ENCODE measurements at places on chromosomes 5 and 9.

GRCh38 chr5:163880302-163880701, 374.9 kb downstream of the MAT2B start:
- DNase-seq, result no peak

DNA sequence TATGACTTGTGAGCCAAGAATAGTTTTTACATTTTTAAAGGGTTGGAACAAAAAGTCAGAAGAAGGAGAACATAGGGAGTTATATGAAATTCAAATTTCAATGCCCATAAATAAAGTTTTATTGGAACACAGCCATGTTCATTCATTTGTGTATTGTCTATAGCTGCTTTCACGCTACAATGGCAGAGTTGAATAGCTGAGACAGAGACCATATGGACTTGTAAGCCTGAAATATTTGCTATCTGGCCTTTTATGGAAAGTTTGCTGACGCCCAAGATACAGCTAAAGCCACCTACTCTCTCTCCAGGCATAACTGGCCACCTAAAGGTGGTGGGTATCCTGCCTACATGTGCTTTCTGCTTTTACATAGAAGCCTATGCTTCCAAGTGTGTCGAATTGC, 10.9 kb downstream of the DAB2IP start:
- DNase-seq, result no peak

- DNase-seq, result no peak
Measured at GRCh38 chr9:127966416-127967150, 14.2 kb downstream of the EEIG1 start.

DNA sequence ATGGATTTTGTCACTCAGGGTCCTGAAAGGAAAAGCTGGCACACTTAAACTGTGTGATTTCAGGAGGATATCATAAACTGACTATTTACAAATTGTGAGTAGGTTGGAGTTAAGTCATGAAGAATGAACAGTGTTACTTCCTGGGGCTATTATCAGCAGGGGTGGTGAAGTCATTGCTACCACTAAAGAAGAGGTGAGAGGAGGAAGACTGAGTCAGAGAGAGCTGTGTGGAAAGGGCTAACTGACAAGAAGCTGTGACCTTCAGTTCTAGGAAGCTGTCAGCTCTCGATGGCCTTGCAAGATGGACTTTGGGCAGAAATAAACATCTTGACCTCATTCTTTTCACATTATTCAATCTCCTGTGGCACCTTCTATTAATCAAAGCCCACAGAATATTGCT, 72.3 kb upstream of the STARD4 start:
- DNase-seq, result no peak

GRCh38 chr9:86280580-86280979, 1.8 kb downstream of the ISCA1 start:
- DNase-seq, result no peak
